Suprapubic skin (tissue), 4 donors: ENCODE measurements at places on chromosomes 5 and 9. TPM values are rescaled to one million over a fixed set of nuclear protein-coding genes. Genes with fewer than 3 reads are reported as not detected.

PARP8 gene
- total RNA-seq: 12.1 TPM

COL23A1 gene
- 3.2 TPM for total RNA-seq

DNA sequence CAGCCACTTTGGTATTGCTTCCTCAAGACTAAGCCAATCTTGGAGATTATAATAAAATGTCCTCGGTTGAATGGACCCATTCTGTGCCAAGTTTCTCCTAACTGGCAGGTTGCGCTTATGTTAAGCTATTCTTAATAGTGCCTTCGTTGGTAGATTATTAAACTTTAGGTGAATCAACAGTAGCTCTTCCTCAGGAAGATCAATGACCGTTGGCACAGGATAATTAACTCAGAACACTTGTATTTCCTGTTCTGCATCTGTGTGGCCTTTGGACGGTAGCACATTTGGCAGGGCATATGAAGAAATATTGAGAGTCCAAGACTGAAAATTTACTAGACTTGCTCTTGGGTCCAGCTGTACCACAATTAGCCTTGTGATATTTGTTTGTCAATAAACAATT lies 402.9 kb downstream of the MLLT3 start:
- DNase-seq: no peak

- no peak for DNase-seq
Measured at GRCh38 chr5:131209506-131210150, 38.9 kb downstream of the LYRM7 start.

GRCh38 chr9:14323985-14324650 lies 10.2 kb upstream of the NFIB start:
- no peak for DNase-seq

GRCh38 chr5:123094919-123095797 lies 6.1 kb downstream of the PRDM6 start:
- no peak for DNase-seq

DNA sequence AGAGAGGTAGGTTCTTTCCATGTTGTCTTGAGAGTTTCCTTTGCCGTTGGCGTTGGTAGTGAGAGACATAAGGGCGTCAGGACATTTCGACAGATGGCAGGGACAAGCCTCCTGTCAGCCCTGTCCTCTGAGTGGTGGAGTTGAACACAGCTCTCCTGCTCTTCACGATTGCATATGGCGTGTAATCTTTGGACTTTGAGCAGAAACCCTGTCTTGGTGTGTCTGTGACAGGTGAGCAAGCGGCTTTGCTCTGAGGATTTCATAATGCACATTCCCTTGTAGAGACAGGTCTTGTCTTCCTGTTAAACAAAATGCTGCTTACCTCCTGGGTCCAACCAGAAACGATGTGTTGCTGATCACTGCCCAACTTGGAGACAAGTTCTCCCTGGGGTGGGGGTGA lies 146.5 kb downstream of the NXNL2 start:
- DNase-seq: no peak
